DMS53 (cell line): ENCODE measurements at places on chromosomes 3 and 15.

DNA sequence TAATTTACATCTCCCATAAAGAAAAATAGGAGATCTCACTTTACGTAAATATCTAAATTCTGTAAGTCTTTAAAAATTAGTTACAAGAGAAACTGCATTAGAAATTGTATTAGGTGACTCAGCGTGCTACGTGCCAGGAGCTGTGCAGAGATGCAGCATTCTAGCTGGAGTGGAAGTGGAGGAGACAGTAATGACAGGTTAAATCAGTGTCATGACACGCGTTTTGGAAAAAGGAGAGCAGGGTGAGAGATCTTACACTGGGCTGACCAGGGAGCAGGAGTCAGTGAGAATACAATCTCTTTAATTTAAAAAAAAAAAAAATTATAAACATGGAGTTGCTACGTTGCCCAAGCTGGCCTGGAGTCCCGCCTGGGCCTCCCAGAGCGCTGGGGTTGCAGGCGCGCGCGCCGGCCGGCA is 635 bp downstream of the TUBGCP5 start:
- DNase-seq = peak; percentile 74

DNA sequence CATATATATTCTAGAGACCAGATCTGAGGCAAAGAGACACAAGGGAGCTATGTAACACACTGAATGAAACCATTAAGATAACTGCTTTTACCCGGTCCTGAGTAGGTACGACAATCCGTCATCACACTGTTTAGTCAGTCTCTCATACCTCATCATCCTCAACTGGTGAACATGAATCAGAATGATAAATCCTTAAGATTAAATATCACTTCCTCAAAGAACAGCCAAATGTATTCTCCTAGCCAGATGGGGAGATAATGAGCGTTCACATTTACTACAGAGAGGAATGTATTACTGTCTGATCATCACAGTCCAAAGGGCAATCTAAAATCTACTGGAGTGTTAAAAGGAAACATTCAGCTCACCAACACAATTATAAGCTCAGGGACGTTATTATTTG is 319.4 kb upstream of the STAC start:
- no peak for DNase-seq

DNA sequence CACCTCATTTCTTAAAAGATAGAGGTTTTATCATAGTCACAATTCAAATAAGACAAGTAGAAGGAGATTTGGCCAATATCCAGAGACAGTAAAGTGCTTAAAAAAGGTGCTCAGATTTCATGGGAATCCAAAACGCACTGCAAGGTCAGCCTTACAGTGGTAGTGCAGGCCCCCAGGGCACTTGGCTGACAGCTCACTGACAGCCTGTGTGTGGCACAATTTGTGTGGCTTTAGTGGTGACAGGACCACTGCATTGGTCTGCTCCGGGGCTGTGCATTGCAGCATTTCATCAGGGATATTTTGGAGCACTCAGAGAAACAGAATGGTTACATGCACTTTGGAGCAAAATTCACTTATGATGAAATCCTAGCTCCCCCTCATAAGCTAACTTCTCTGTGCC is 544.3 kb downstream of the NTRK3 start:
- no peak for DNase-seq

DNA sequence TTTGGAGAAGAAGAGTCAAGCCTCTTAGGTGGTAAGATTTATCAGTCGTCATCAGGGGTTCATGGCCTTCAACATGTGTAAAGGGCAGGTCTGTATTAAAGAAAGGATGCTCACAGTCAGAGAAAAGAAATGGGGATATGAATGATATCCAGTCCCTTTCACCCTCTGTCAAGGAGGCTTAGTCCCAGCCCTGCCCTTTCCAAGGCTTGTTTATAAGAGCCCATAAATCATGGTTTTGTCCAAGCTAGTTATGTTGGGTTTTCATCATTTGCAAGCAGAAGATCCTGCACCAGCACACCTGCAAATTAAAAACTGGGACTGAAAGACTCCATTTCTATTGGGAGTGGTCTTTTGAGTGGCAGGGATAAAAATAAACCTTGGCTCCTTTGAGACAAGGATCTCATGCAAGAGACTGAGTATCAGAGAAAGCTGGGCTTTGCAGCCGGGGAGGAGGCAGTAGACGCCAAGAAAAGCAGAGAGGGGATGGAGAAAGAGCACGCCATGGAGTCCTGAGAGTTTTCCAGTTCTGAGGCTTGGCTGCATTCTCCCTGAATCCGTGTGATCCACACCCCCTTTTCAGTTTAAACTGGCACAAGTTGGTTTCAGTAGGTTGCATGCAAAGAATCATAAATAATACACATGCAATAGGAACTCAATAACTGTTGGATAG is 12.6 kb upstream of the PDIA5 start:
- DNase-seq = no peak

GRCh38 chr3:167851749-167852148 is 116.2 kb downstream of the SERPINI1 start:
- no peak for DNase-seq

DNA sequence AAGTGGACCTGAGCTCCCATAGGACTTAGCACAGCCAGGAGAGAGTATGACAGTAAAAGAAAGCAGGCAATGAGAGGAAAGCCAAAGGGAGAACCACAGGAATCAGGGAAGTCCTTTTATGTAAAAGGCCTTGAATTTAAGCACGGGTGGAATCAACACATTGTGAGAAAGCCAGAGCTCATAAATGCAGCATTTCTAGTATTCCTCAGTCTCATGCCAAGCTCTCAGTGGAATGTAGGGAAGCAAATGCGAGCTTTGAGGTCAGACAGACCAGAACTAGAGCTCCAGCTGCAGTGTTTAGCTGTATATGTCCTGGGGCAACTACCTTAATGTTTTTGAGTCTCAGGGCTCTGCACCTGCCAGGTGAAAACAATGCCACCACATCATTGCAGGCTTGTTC is 132.1 kb upstream of the TRIM42 start:
- DNase-seq = no peak

- DNase-seq = no peak
These were observed 588.2 kb upstream of the SUCLG2 start for GRCh38 chr3:68242606-68243005.

GRCh38 chr3:145739926-145740325 is 421.1 kb downstream of the PLOD2 start:
- DNase-seq = no peak

DNA sequence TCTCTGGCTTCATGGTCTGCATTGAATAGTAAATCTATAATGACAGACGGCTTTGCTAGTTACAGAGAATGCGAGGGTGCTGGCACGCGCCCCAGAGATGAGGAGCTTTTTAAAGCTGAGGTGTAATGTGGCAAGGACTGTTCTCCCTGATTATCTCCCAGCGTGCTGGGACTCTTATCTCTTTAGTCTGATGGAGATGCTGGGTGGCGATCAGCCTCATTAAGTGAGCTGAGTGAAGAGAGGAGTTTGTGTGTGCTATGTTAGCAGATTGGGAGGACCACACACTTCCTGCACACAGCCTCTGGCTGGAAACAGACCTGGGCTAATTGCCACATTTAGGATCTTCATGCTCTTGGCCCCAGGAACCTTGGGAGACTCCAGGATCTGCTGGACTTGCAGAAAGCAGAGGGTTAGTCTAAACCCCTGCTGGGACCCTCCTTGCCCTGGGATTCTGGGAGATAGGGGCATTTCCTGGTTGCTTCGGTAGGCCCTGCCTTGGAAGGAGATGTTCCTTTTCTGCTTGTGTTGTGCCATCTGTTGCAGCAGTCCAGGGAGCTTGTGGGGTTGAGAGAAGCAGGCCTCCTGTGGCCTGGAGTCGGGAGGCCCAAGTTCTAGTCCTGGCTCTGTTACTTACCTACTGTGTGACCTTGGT is 15.0 kb downstream of the PDIA5 start:
- DNase-seq = no peak

DNA sequence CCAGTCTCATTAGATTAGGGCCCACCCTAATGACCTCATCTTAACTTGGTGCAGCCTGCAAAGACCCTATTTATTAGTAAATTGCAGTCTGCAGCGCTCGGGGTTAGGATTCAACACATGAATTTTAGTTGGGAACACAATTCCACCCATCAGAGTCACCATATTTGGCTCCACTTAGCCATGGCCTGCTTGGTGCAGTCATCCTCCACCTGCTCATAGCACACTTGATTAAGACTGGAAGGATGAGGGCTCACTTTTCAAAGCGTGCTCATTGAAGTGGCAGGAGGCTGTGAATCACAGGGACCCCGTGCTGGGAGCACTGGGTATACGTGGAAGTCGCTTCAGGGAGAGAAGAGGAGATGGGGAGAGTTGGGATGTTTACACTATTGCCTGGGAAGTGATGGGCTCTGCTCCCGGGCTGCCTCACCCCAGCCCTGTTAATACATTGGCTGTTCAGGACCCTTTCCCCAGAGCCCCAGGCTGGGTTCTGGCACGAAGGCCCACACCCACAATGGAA is 68.2 kb downstream of the ASB7 start:
- peak; percentile 25 for DNase-seq

GRCh38 chr3:41369838-41370237 is 170.5 kb downstream of the CTNNB1 start:
- DNase-seq = peak; percentile 5

GRCh38 chr3:194262176-194262924 is 88.8 kb downstream of the CPN2 start:
- DNase-seq = no peak

GRCh38 chr3:71129611-71130431 is 453.7 kb downstream of the FOXP1 start:
- DNase-seq = peak; percentile 38

GRCh38 chr3:194307849-194308248 is 43.3 kb downstream of the CPN2 start:
- no peak for DNase-seq

DNA sequence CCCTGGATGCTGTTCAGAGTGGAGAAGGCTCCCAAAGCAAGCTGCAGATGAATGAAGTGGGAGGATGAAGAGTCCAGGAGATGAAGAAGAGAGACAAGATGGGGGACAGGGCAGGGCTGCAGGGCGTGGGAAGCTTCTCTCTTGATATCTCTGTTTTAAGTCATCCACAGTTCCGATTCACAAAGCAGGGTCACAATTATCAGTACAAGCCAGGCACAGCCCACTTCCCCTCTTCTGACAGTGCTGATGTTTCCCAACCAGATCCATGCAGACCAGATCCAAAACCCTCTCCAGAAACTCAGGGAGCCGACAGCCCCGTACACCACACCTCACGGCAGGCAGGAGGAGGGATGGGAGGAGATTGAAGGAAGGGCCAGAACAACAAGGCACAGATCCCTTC is 31.1 kb downstream of the NTRK3 start:
- no peak for DNase-seq

DNA sequence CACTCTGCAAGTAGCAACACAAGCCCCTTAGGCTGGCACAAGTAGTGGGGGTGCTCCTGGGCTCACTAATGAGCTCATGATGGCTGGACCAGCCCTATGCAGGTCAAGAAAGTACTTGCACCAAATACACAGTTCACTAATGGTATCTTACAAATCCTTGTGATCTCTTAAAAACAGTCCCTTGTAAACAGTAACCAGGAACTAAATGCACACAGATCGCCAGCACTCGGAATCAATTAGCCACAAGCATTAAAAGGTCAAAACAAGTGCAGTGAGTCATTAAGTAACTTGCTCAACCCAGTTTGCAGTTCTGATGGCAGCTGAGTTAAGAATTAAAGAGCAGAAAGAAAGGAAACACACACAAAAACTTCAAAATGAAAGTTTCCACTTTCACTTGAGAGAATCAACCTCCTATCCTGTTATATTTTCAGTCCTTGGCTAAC is 43.2 kb downstream of the ARHGEF3 start:
- peak; percentile 14 for DNase-seq

DNA sequence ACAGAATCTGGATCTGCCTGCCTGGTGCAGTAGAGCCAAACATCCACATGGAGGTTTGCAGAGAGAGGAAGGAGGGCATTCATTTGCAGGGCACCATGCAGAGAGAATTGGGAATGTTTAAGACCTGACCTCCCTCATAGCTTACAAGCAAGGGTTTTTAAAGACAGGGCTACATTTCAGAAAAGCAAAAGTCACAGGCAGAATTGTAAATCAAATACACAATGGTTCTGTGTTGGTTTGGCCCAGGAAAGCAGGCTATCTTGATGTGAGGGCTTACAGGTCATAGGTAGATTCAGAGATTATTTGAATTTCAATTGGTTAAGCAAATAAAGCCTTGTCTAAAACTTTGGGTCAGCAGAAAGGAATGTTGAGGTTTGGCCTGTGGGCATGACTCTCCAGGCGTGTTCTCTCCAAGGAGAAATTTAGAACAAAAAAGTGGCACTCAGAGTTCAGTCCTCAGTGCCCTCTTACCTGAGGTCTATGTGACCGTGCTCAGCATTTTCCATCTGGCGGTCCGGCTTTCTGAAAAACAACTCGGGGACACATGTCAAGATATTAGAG is 91.5 kb downstream of the CD47 start:
- no peak for DNase-seq

DNA sequence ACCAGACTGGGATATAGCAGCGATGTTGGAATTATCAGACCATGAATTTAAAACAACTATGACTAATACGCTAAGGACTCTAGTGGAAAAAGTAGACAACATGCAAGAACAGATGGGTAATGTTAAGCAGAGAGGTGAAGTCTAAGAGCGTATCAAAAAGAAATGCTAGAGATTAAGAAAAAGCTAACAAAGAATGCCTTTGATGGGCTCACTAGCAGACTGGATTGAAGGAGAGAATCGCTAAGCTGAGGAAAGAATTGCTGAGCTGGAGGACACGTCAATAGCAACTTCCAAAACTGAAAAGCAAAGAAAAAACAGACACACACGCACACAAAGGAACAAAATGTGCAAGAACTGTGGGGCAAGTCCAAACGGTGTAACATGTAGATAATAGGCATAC is 20.0 kb upstream of the CMTM6 start:
- no peak for DNase-seq

- DNase-seq = no peak
These were observed 427.0 kb upstream of the RARB start for GRCh38 chr3:25000971-25001591.

DNA sequence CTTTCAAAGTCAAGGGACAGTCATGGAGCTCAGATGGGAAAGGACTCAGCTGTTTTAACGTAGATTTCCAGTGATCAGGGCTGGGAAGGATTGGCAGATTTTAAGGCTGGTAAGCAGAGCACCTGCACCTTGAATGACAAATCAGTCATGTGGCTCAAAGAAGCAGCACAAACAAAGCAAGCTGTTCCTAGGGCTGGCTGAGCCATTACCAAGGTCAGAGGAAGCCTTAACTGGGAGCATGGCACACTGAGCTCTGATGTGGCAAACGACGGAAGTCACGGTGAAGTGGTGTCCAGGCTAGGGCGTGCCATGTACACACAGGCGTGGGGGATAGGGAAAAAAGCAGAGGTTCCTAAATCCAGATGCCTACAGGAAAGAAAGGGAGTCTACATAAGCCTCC is 84.6 kb upstream of the PFN2 start:
- peak; percentile 46 for DNase-seq

DNA sequence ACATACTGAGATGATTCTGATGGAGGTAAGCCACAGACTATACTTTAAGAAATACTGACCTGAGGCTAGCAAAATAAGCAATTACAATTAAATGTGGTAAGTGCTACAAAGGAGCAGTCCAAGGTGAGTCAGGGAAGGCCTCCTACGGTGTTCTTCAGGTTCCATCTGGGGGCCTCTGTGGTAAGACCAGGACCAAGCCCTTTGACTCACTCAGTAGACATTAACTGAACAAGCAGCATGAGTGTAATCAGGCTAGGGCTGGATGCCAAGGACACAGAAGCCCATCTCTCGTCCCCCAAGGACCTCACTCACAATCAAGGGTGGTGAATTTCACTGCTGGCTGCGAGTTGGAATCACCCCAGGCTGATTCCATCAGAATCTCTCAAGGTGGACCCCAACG is 37.3 kb downstream of the DZIP1L start:
- DNase-seq = no peak
